ENCODE measurements at places on chromosomes 4 and X.

GRCh38 chr4:70678383-70678999 lies 9.8 kb upstream of the UTP3 start:
- DNase-seq, result no peak

DNA sequence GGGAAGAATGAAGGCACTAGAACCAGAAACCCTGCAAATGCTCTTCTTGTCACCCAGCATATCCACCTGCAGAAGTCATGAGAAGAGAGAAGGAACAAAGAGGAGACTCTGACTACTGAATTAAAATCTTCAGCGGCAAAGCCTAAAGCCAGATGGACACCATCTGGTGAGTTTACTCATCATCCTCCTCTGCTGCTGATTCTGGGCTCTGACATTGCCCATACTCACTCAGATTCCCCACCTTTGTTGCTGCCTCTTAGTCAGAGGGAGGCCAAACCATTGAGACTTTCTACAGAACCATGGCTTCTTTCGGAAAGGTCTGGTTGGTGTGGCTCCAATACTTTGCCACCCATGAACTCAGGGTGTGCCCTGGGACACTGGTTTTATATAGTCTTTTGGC lies 181.7 kb downstream of the AR start:
- DNase-seq, result no peak

- no peak for DNase-seq
Observed at GRCh38 chr4:88230969-88231771, 53.2 kb downstream of the PPM1K start.

DNA sequence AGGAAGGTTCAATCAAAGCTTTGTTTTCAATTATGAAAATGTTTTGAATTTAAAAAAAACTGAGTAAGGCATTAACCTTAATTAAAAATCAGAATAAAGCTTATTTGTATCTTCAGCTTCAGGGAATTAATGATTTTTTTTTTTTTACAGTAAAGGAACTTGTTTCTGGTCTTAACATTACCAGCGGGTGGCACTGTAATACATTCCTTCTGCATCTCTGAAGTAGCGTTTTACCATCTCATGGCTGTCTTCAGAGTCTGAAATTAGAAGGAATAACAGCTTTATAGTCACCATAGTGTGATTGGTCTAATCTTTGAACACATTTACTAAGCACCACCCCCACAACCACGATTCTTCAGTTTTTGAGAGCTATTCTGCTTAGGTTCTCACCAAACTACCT lies 102.6 kb downstream of the IL1RAPL2 start:
- no peak for DNase-seq

DNA sequence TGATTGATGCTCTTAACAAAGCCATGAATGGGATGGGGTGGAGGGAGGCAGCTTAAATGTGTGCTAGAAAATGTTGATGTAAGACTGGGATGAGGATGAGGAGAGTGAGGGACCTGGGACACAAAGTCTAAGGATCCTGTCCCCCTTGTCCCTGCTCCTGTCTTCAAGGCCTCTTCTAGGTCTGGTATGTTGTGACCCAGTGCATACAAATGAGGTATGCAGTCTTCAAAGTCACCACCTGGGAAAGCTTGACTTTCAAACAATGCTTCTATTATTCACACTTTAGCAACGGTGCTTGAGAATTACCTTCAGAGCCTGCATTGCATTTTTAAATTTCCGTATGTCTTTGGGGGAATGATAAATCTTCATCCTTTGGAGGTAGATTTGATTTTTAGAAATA lies 88.4 kb upstream of the SLC34A2 start:
- no peak for DNase-seq

DNA sequence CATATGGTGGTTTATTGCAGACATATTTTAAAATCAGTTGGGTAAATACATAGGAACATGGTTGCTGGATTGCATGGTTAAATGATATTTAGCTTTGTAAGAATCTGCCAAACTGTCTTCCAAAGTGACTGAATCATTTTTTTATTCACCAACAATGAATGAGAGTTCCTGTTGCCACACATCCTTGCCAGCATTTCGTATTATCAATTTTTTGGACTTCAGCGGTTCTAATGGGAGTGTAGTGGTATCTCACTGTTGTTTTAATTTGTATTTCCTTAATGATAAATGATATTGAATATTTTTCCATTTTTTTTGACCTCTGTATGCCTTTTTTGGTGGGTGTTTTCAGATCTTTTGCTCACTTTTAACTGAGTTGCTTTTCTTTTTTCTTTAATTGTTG lies 1.4 kb upstream of the MTHFD2L start:
- DNase-seq, result no peak

GRCh38 chr4:56575820-56576429 lies 70.3 kb downstream of the ARL9 start:
- no peak for DNase-seq

DNA sequence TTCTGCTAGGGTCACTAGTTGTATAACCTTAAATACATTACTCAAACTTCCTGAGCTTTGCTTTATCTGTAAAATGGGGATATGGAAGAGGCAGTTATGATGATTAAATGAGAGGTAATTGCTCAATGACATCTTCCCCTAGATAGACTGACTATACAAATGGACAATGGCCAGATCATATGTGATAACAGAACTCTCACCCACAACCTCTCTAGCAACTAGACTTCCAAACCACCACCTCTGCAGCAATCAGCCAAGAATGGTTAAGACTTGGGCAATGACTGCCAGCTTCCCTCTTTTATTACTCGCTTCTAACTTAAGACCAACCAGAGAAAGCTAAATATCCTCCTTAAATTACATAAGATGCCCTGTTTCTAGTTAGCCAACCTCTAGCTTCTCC lies 2.9 kb upstream of the SEPSECS start:
- DNase-seq, result no peak

DNA sequence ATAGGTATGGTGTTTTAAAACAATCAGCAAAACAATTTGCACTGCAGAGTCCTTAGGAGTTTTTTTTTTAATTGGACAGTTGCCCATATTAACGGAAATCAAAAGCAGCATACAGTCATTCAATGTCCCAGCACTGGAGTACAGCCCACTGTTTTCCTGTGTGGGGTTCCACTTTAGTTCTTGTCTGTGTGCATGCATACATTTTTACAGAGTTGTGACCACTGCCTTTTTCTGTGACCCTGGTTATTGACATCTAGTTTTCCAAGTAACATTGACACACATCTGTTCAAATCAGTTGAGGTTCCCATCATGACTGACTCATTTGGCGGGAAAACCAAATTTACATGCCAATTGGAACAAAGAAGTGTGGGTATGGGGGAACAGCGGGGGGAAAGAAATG lies 83.3 kb downstream of the HPRT1 start:
- DNase-seq, result peak; percentile 34

DNA sequence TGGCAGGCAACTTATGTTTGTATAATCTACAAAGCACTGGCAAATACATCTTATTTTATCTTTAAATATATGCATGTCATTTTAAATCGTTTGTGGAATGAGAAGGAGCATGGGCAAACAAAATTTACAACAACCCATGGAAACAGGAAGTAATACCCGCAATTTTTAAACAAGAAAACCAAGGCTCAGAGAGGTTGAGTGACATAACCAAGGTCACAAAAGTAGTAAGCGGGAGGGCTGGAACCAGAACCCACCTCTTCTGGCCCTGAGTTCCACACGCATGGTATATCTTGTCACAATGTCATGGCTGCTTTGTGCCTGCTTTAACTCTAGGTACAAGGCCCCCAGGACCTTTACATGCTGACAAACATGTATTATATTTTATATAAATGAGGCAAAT lies 52.9 kb downstream of the SLC7A11 start:
- DNase-seq, result no peak

GRCh38 chr4:102428122-102428521 lies 73.0 kb upstream of the NFKB1 start:
- no peak for DNase-seq

DNA sequence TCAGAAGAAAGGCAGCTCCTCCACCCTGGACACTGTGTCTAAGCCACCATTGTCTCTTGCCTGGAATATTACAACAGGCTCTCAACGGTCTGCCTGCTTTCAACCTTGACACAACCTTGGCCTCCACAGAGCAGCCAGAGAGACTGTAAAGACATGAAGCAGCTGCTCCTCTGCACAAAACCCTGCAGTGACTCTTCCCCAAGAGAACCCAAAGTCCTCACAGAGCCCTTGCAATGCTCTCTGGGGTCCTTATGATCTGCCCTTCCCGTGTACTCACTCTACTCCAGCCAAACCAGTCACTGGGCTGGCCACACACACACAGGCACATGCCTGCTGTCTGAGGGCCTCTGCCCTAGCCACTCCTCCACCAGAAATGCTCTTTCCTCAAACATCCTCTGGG lies 75.9 kb upstream of the CPEB2 start:
- no peak for DNase-seq

DNA sequence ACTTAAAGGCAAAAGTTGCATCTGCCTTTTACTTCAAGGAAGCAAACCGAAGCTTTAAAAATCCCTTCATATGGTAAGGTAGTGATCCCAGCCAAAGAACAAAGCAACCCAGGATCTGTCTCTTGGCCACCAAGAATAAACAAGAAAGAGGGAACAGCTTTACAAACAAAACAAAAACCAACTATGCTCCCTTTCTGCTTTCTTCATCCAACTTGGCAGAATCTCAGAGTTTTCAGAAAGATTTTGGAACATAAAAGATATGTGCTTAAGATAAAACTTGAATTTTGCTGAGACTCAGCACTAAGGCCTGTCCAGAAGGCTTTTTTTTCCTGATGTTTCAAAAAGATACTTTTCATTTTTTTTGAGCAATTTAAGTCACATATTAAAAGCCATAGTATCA lies 94.0 kb downstream of the COL4A6 start:
- DNase-seq, result no peak

- DNase-seq, result no peak
Observed at GRCh38 chr4:185834088-185834487, 22.1 kb upstream of the SORBS2 start.

DNA sequence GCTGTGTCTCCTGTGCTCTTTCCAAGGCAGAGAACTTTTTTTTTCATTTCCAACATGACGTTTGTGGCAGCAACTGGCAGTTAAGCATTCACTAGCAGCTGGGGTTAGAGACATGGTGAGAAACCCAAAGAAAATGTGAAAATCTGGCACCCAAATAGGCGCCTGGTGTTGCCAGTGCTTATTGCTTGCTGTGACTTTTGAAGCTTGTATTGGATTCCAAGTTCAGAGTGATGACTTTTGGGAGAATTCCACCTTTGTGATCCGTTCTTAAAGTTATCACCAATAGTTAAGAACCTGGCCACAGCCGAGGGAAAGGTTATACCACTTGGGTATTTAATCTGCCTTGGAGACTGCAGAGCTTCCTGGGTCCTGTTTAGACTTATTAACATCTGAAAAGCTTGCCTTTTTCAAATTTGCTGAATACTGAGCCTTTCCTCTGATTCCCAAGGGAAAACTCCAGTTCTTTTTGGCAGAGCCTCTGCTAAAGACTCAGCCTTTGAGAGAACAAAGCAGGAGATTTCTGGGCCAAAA lies 101.0 kb downstream of the OPHN1 start:
- peak; percentile 16 for DNase-seq

DNA sequence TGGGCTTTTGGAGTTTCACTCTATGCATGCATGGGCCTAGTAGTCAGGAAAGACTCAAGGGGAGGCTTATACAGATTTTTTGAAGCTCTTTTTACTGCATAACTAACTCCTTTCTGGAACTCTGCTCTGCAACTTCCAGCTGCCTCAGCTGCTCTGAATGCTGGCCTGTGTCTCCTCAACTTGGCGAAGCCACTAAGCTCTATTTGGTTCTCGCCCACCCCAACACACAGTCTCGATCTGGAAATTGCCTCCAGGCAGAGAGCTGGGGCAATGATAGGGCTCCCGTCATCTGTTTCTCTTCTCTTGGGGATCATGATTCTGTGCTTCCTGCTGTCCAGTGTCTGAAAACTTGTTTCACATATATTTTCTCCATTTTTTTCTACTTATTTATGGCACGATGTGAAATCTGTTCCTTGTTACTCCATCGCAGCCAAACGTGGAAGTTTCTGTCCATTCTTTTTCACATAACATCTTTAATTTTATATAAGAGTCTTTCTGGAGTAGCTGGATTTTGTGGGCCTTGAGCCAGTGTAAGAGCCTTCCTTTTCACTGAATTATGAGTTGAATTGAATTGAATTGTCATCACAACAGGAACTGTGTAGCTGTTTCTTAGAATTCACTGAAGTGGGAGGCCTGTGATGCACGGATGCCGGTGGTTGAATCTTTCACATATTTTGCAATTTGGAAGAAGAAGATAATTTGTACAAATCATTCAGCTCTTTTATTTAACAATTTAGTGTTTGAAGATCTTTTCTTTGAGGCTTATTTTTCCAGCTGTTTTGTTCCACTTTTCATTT lies 9.0 kb downstream of the ZNF275 start:
- DNase-seq, result no peak

- no peak for DNase-seq
Observed at GRCh38 chrX:138082896-138083295, 517.0 kb downstream of the ZIC3 start.

DNA sequence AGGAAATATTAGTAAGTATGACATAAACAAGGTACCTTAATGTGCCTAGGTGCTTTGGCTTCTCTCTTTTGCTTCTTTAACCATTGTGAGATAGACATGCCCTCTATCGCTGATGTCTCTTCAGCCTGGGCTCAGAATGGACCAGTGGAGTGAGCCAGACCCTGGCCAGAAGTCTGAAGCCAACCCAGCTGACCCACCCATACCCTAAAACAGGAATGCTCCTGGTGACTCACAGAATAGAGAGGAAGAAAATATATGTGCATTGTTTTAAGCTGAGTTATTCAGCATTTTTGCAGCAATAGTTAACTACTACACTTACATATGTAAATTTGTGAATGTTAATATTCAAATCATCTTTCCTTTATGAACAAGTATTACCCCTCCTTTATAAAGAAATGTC lies 167.5 kb upstream of the PCDH10 start:
- DNase-seq, result no peak

DNA sequence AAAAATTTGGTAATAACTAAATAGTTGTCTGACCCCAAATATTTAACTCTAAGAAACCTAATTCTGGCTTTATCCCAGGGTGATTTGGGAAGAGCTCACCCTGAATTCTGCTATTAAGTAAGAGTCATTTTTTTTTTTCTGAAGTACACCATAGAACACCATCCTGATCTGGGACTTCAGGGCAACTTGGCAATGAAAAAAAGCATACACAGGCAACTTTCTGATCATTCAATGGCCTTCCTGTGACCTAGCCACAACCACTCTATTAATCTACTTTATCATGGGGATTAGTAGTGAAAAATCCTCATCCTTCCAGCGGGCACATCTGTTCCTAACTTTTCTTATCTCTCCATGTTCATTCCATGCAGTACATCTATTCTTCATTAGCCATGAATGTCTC lies 333.2 kb upstream of the MAD2L1 start:
- no peak for DNase-seq
